ENCODE measurements at places on chromosomes 2 and 18. TPM values are rescaled to one million over a fixed set of nuclear protein-coding genes. Genes with fewer than 3 reads are reported as not detected.

DNA sequence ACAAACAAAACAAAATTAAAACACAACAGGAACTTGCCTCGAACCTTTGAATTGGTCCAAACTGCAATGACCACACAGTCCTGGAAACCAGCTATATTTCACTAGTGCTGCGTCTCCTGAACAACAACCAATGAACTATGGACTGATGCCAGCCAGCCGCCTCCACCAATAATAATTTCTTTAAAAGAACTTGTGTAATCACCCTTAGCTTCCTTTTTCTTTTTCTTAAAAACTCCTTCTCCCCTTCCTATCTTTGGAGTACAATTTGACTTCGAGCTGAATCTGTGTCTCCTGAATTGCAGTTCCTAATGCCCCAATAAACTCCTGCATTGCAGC, 1.6 kb upstream of the CXXC1 start:
- no peak for DNase-seq

GRCh38 chr18:46099463-46099862, 1.4 kb upstream of the ATP5F1A start:
- no peak for DNase-seq

Gene SIX2
- total RNA-seq, result 27.9 TPM

DNA sequence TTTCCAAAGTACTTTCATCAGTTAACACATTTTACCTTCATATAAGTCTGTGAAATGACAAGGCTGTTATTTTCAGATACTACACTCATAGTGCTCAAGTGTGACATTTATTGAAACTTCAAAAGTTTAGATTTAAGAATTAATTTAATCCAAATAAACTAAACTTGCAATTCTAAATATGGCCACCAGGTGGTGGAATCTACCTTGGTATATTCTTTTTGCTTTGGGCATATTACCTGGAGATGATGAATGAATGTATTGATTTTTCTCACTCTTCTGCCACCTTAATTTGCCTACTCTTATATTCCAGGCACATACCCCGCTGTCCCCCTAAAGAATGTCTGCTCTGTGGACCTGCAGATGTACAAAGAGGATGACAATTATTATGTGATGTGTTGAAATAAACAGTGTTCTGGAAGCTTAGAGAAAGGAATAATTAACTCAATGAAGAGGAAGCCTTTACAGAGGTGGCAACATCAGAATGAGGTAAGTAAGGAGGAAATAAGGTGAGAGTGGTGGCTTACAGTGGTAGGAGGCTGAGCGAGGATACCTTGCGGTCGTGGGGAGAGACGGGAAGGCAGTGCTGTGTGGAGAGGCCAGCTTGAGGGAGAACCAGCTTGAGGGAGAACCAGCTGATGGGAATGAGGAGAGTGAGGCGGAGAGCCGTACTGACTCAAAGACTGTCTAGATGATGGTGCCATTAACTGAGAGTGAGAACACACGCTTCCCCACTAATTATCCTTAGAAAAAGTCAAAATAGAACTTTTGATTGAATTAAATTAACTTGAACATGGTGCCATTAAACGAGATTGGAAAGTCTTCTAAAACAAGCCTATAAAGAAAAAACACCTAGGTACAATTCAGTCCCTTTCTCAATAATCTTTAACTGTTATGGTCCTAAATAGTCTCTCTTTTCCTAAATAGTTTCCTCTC, 179.5 kb downstream of the CELF4 start:
- DNase-seq, result peak; percentile 47

- no peak for DNase-seq
These were observed 49.5 kb upstream of the MRPL33 start for GRCh38 chr2:27721884-27722485.

Gene GPR75
- 1.5 TPM for total RNA-seq

GRCh38 chr2:26754972-26755670, 9.0 kb upstream of the SLC35F6 start:
- DNase-seq, result peak; percentile 33

DNA sequence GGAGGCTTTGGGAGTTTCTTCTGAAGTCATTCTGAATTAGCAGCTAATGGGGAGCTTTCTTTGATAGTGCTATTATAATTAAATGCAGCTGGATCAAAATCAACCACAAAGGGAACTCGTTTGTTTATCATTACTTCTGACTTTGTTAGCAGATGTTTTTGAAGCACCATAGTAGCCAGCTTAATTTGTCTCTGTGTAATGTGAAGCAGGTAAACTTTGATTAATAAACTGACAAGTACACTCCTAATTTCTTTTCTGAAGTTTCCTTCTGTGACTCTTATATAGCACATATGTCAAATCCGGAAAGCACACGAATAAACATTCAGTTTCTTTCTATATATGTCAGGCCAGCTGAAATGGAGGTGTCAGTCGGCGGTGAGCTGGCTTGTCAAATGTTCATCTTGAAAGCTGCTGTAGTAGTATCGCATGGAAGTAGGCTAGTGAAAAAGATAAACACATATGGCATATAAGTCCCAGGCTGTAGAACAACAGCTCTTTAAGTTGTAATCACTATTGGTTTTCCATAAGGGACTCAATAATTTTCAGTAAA, 451.9 kb upstream of the ZEB2 start:
- no peak for DNase-seq

DNA sequence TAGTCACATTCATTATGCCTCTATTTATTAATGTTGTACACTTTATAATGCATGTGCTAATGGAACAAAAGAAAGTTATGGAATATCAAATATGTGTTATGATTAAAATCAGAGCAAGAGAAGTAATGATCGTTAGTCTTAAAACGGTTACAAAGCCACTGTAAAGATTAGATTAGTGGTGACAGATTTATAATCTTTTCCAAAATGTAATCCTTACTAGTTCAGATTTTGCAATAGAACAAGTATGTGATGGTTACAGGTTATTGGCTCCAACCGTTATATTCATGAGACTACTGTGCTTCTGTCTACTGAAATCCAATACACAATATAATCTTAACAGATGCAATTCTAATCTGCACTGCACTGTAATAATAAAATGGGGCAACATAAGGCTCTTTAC, 180.6 kb downstream of the ZNF521 start:
- DNase-seq, result no peak

Gene RIT2
- not detected for total RNA-seq

Gene MYL1
- not detected for total RNA-seq

- no peak for DNase-seq
These were observed 766.3 kb downstream of the SLC4A3 start for GRCh38 chr2:220393711-220394110.

Gene SGO2
- total RNA-seq, result 25.6 TPM

GRCh38 chr2:139217641-139218040, 437.5 kb upstream of the NXPH2 start:
- DNase-seq, result no peak

Gene STPG4
- not detected for total RNA-seq

DNA sequence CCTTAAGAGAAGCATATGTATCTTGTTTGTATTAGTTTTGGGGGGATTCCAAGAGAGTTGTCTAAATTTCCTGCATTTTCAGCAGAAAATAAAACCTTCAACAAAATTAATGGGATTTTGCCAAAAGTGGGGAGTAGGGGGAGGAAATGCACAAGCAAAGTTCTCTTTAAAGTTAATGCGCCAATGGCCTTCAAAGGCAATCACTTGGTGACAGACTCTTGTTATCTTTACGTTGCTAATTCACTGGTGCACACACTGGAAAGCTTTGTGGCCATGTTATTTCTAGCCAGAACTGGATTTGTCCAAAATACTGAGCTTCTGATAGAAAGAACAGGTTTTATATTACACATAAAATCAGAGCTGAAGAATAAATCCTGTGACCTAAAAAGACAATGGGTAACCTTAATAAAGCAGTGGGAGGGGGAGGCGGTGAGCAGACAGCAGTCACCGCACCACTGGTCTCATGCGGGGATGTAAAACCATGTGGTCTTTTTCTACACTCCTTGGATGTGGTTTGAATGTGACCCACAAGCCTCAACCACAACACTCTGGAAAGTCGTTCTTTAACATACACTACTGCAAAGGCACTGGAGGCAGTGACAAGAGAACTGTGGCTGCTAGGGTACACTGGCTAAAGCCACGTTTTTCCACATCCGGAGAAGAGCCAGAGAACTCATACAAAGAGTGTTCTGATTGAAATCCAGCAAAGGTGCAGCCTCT, 176.9 kb upstream of the SMAD7 start:
- DNase-seq, result no peak

DNA sequence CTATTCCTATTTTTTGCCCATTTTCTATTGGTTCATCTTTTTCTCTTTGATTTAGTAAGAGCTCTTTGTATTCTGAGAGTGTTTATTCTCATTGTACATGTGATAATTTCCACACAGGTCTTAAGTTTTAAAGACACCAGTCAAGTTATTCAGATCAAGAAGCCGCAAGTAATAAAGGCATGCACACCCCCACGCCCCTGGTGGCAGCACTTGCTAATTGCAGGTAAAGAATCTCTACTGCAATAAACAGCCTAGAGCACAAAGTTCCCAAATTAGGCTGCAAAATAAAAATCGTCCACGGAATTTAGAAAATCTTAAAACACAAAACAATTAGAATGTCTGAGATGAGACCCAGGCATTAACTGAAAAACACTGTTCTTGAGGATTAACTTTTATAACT, 45.2 kb downstream of the ST3GAL5 start:
- DNase-seq, result peak; percentile 63

- DNase-seq, result no peak
These were observed 361.5 kb downstream of the GALNT13 start for GRCh38 chr2:154233231-154233630.

DNA sequence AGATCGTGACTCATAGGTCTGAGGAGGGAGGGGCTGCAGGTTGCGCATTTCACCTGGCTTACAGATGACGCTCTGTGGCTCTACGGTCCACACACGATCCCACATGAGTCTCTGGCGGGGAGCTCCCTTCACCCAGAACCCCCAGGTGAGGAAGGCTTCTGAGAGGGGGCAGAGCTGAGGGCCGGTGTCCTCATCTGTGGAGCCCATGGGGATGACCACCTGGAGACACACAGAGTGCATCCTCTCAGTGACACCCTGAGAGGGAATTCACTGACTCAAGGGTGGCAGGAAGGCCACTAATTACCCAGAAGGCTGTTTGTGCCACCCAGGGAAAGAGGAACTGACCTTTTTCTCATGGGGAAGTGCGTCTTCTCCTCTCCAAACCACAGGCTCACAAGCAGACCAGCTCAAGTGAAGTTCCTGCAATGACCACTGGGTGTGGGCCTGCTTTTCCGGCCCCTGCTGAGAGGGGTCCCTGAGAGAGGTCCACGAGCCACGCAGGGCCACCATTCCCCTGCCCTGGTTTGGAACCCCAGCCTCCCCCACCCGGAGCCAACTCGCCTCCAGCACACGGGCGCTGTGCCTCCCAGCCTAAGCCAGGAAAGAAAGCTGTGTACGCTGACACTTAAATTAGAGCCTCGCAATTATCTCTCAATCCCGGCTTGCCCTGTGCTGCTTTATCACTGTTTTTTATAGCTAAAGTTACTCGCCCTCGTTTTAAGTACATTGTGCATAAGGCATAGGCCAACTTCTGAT, 114.1 kb downstream of the BCL11A start:
- no peak for DNase-seq

GRCh38 chr18:41145516-41145915, 809.5 kb upstream of the PIK3C3 start:
- DNase-seq, result no peak

- no peak for DNase-seq
These were observed 662.9 kb downstream of the IRS1 start for GRCh38 chr2:226136739-226137138.

GRCh38 chr2:31388736-31389135, 25.8 kb downstream of the XDH start:
- no peak for DNase-seq
